Articular chondrocyte of knee joint (primary cell): ENCODE measurements at places on chromosomes 5 and 9. TPM values are rescaled to one million over a fixed set of nuclear protein-coding genes. Genes with fewer than 3 reads are reported as not detected.

KCNV2 gene
- total RNA-seq, result not detected in 2 replicates

PCDHB7 gene
- total RNA-seq, result 2.0 and 2.5 TPM in 2 replicates

F2RL1 gene
- not detected in 2 replicates for total RNA-seq

PCDHA6 gene
- 0.32 and 0.52 TPM in 2 replicates for total RNA-seq

NR2F1 gene
- 0.76 and 1.2 TPM in 2 replicates for total RNA-seq

TXNDC8 gene
- total RNA-seq, result not detected in 2 replicates

OR1Q1 gene
- not detected in 2 replicates for total RNA-seq

HAUS6 gene
- 17.6 and 19.2 TPM in 2 replicates for total RNA-seq

FOXE1 gene
- total RNA-seq, result not detected in 2 replicates

NUTM2F gene
- not detected in 2 replicates for total RNA-seq

TMEM215 gene
- not detected in 2 replicates for total RNA-seq

ADGRD2 gene
- not detected in 2 replicates for total RNA-seq

TEX48 gene
- total RNA-seq, result not detected in 2 replicates

ARSI gene
- total RNA-seq, result 7.2 and 8.0 TPM in 2 replicates

CDC20B gene
- not detected in 2 replicates for total RNA-seq

CAMK2A gene
- 0.78 and 0.86 TPM in 2 replicates for total RNA-seq
